GM23248 (cell line): ENCODE measurements at places on chromosomes 11 and 22. TPM values are rescaled to one million over a fixed set of nuclear protein-coding genes. Genes with fewer than 3 reads are reported as not detected.

DNA sequence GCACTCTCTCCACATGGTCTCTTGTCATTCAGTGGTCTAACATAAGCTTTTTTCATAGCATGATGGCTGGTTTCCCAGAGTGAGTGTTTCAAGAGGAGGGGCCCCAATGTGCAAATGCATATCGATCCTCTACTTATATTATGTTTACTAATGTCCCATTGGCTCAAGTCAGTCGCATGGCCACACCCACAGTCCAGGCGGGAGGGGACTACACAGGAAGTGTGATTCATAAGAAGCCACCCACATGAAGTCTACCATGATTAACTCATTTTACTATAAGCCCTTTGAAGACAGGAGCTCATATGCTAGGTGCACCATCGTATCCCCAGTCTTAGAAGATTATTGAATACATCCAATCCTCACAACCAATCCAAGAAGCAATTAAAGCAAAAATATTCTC, 89.5 kb upstream of the ISX start:
- no peak overlapping the region for H3K4me3 ChIP-seq
- H3K36me3 ChIP-seq: no peaks in the 10 kb centered on the region
- no peaks in the 10 kb centered on the region for H3K4me1 ChIP-seq
- no peak overlapping the region for H3K27ac ChIP-seq
- DNase-seq: no peak
- no peaks in the 10 kb centered on the region for H3K27me3 ChIP-seq

The ART1 gene
- not detected in 2 replicates for polyA plus RNA-seq

- DNase-seq: no peak
- H3K4me1 ChIP-seq: no peaks in the 10 kb centered on the region
- no peak overlapping the region for H3K4me3 ChIP-seq
- no peak overlapping the region for H3K27ac ChIP-seq
- peaks cover 61% of the 10 kb centered on the region for H3K36me3 ChIP-seq
- no peaks in the 10 kb centered on the region for H3K27me3 ChIP-seq
Observed at GRCh38 chr11:46760429-46761128, 41.6 kb downstream of the F2 start.

The OR52N1 gene
- polyA plus RNA-seq: not detected in 2 replicates

The PLAAT5 gene
- not detected in 2 replicates for polyA plus RNA-seq

GRCh38 chr11:12001186-12001585, 7.2 kb downstream of the DKK3 start:
- no peak for DNase-seq
- H3K4me1 ChIP-seq: peaks cover 31% of the 10 kb centered on the region
- no peaks in the 10 kb centered on the region for H3K27me3 ChIP-seq
- no peak overlapping the region for H3K4me3 ChIP-seq
- H3K36me3 ChIP-seq: no peaks in the 10 kb centered on the region

- no peaks in the 10 kb centered on the region for H3K27me3 ChIP-seq
- no peak for DNase-seq
- no peak overlapping the region for H3K27ac ChIP-seq
- no peaks in the 10 kb centered on the region for H3K36me3 ChIP-seq
- H3K4me1 ChIP-seq: peaks cover 16% of the 10 kb centered on the region
Observed at GRCh38 chr22:28907311-28908008, 24.1 kb downstream of the ZNRF3 start.

GRCh38 chr11:3167143-3168119, 2.3 kb upstream of the OSBPL5 start:
- no peaks in the 10 kb centered on the region for H3K27me3 ChIP-seq
- H3K27ac ChIP-seq: no peak overlapping the region
- H3K36me3 ChIP-seq: no peaks in the 10 kb centered on the region
- H3K4me3 ChIP-seq: no peak overlapping the region
- DNase-seq: no peak

The CHRNA10 gene
- polyA plus RNA-seq: 0.28 and 0.44 TPM in 2 replicates

- H3K27me3 ChIP-seq: no peaks in the 10 kb centered on the region; the same call in 1 of the 2 replicates
- H3K27ac ChIP-seq: no peak overlapping the region
- H3K36me3 ChIP-seq: no peaks in the 10 kb centered on the region
- H3K4me1 ChIP-seq: no peaks in the 10 kb centered on the region
- no peak overlapping the region for H3K4me3 ChIP-seq
Observed at GRCh38 chr11:3085052-3085451, 27.8 kb upstream of the CARS1 start.

The IFTAP gene
- polyA plus RNA-seq: 25.9 and 27.1 TPM in 2 replicates

- H3K27ac ChIP-seq: no peak overlapping the region
- no peak overlapping the region for H3K4me3 ChIP-seq
- H3K36me3 ChIP-seq: no peaks in the 10 kb centered on the region
- no peak for DNase-seq
- no peaks in the 10 kb centered on the region for H3K27me3 ChIP-seq
- H3K4me1 ChIP-seq: no peaks in the 10 kb centered on the region
Observed at GRCh38 chr22:35089139-35089538, 23.2 kb downstream of the ISX start.

The CADM1 gene
- 0.83 and 1.2 TPM in 2 replicates for polyA plus RNA-seq

GRCh38 chr11:27497284-27497866, 9.2 kb downstream of the LIN7C start:
- peaks cover 55% of the 10 kb centered on the region for H3K36me3 ChIP-seq
- peak overlapping the region; percentile 49 for H3K27ac ChIP-seq

GRCh38 chr11:76347466-76347865, 33.5 kb downstream of the THAP12 start:
- no peaks in the 10 kb centered on the region for H3K4me1 ChIP-seq
- DNase-seq: no peak
- H3K4me3 ChIP-seq: no peak overlapping the region
- H3K36me3 ChIP-seq: peaks cover 2% of the 10 kb centered on the region; the same call in 1 of the 2 replicates

DNA sequence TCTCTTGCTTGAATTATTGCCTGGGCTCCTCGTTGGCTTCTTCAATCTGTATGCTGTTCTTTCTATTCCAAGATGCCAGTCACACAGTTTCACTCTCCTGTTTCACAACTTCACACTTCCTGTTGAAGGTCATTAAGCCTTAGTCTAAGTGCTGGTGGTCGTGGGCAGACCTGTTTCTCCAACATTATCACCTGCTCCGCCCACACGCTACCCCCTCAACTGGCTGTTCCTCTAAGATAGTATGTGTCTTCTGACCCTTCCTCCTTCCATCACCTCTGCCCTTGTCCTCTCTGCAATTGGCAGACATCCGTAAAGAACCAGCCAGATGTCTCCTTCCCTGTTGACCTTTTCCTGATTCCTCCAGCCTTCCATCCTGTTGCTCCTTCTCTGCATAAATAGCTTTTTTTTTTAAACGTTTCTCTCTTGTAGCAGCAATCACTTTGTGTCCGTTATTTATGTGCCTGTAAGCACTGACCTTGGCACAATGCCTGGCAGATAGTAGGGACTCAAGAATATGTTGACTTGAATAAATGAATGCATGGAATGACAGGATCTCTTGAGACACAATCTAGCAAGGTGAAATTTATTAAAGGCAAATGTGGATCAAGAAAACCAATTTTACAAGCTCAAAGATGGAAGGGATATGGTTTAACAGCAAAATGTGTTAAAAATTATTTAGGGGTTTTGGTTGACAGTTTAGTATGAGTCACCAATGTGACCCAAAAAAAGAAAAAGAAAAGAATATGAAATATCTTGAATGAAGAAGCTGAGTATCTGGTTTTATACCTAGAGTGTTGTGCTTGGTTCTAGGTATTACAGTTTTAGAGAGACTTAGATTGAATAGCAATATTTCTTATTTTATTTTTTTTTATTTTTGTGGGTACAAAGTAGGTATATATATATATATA, 12.6 kb downstream of the DIXDC1 start:
- peaks cover 16% of the 10 kb centered on the region for H3K4me1 ChIP-seq
- no peaks in the 10 kb centered on the region for H3K27me3 ChIP-seq
- H3K4me3 ChIP-seq: no peak overlapping the region
- H3K27ac ChIP-seq: no peak overlapping the region
- DNase-seq: no peak
- no peaks in the 10 kb centered on the region for H3K36me3 ChIP-seq

The P2RY2 gene
- polyA plus RNA-seq: not detected in 2 replicates

DNA sequence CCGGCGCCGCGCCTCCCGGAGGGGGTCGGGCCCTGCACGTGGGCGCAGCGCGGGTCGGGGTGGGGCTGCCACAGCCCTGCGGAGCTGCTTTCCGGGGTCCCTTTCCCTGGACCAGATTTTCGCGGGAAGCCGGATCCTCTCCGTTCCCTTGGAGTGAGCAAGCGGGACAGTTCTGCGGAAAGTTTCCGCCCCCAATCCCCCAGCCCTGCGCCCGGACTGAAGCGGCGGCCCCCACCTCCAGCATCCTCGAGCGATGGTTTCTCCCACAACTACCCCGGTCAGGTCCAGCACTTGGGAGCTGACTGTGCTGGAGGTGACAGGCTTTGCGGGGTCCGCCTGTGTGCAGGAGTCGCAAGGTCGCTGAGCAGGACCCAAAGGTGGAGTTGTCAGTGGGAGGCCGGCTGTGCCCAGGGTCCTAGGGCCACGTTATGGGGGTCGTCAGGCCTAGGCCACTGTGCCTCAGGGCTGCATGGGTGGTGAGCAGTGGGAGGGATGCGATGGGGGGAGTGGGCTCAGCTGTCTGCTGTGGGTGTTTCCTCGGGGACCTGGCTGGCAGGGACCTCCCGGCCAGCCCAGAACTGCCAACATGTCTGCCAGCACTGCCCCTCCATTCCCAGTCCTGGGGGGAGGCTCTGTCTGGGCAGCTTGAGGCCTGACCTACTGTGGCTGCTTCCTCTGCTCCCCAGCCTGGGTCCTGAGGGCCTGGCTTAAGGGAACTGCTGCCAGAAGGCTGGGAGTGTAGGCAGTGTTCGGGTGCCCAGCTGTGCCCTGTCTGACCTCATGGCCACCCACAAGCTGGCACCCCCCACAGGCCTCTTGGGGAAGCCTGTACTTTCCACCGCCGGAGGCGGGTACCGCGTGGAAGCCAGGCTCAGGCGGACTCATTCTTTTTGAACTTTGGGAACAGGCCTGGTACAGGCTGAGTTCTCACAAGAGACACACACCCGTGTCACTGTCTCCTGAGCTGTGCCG, 726 bp downstream of the ST3GAL4 start:
- H3K27ac ChIP-seq: peak overlapping the region; percentile 95
- DNase-seq: peak; percentile 81
- H3K27me3 ChIP-seq: no peaks in the 10 kb centered on the region
- H3K36me3 ChIP-seq: no peaks in the 10 kb centered on the region
- H3K4me1 ChIP-seq: peaks cover 65% of the 10 kb centered on the region
- H3K4me3 ChIP-seq: peak overlapping the region; percentile 80

- H3K27me3 ChIP-seq: no peaks in the 10 kb centered on the region
- H3K4me1 ChIP-seq: no peaks in the 10 kb centered on the region
- no peaks in the 10 kb centered on the region for H3K36me3 ChIP-seq
- H3K27ac ChIP-seq: no peak overlapping the region
- no peak for DNase-seq
Observed at GRCh38 chr11:70669871-70670675, 271.7 kb downstream of the CTTN start.

- H3K4me1 ChIP-seq: no peaks in the 10 kb centered on the region
- no peaks in the 10 kb centered on the region for H3K27me3 ChIP-seq
- no peaks in the 10 kb centered on the region for H3K36me3 ChIP-seq
- DNase-seq: no peak
- H3K4me3 ChIP-seq: no peak overlapping the region
Observed at GRCh38 chr22:49301398-49302149, 526.1 kb downstream of the BRD1 start.

GRCh38 chr22:29821291-29822016, 16.6 kb downstream of the ASCC2 start:
- no peak overlapping the region for H3K4me3 ChIP-seq
- H3K27me3 ChIP-seq: no peaks in the 10 kb centered on the region
- peak overlapping the region; percentile 13 for H3K27ac ChIP-seq
- peaks cover 33% of the 10 kb centered on the region for H3K36me3 ChIP-seq

DNA sequence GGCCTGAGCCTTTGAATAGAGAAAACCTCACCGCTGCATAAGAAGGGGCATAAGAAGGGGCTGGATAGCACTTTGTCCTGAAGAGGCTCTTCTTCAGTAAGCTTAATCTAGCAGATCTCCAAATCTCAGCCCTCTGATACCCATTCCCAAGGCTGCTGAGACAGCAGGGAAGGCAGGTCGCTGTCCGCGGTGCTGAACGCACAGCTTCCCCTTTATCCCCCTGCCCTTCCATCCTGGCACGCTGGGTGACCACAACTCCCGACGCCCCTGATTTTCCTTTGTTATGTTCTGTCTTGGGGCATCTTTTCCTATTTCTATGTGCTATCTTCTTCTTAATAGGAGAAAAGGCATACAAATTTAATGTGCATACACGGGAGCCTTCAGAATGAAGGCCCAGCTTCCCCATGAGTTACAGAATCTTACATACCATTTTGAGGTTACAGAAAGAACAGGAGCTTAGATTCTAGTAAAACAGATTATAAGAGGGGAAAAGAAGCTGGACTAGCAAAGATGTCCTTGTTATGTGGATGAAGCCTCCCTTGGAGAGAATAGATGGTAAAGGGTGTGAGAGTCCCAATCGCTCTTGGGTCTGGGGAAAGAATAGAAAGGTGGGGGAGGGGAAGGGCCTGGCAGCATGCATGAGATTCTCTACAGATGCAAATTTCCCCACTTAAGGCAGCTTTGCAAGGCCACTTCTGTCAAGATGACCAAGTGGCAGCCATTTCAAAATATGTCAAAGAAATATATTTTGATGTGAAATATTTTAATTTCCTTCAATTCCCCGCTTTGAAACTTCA, 5.7 kb upstream of the SULT4A1 start:
- peak; percentile 71 for DNase-seq
- H3K36me3 ChIP-seq: no peaks in the 10 kb centered on the region
- H3K27me3 ChIP-seq: peaks cover 16% of the 10 kb centered on the region

The HOATZ gene
- not detected in 2 replicates for polyA plus RNA-seq

DNA sequence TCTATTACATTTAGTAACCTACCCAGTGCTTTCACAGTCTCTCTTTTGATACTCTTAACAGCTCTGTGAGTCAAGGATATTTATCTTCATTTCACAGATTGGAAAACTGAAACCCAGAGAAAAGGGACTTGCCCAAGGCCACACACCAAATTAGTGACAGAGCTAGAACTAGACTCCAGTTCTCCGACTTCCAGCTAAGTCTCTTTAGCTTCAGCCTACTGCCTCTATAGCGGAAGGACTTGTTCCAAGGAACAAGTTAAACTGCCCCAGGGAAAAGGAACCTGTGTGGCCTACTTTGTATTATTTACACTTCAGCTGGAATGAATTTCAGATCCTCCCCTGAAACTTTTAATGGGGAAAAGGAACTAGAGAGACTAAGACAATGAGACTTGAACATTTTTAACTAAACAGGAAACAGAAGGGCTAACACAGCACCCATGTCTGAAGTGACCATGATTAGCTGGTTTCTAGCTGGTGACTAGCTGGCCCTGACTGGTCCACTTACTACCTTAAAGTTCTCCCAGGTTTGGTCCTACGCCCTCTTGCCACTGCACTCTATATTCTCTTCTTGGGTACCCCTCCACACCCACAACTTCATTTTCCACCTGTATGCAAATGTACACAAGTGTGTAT, 1.3 kb downstream of the LRRC51 start:
- no peaks in the 10 kb centered on the region for H3K27me3 ChIP-seq
- H3K27ac ChIP-seq: no peak overlapping the region
- no peak for DNase-seq
- no peaks in the 10 kb centered on the region for H3K36me3 ChIP-seq
- peaks cover 12% of the 10 kb centered on the region for H3K4me1 ChIP-seq
- no peak overlapping the region for H3K4me3 ChIP-seq

The OR5L2 gene
- polyA plus RNA-seq: not detected in 2 replicates

The OR5P2 gene
- polyA plus RNA-seq: not detected in 2 replicates
